Stimulated activated CD4-positive, alpha-beta T cell treated with anti-CD3 and anti-CD28 coated beads, Interleukin-1b, Interleukin-23, amount 100 ng/mL, for 48 hours (primary cell): ENCODE measurements at places on chromosomes 7 and 10.

- DNase-seq = no peak
Measured at GRCh38 chr7:37070471-37070870, 346.2 kb upstream of the AOAH start.

GRCh38 chr10:62527019-62527827 lies 153.1 kb downstream of the ZNF365 start:
- DNase-seq = no peak

DNA sequence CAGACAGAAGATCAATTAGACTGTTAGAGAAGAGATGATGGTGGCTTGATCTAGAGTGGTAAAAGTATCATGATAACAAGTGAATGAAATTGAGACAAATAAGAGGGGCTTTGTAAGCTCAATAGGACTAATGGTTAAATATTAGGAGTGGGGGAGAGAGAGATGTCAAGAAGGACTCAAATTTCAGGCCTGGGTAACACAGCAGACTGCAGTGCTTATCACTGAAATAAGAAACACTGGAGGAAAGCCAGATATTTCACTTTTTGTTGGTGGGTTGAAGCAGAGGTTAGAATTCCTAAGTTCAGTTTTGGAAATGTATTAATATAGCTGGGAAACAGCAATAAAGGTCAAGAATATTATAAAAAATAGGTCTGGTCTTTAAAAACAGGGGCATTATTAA lies 74.6 kb downstream of the ORC5 start:
- DNase-seq = no peak

- no peak for DNase-seq
Measured at GRCh38 chr10:88952647-88953111, at the start of gene ACTA2. Gene ACTA2 (minus strand): TSS chr10:88952773. CDS start chr10:88948930, 3,843 bp downstream.

DNA sequence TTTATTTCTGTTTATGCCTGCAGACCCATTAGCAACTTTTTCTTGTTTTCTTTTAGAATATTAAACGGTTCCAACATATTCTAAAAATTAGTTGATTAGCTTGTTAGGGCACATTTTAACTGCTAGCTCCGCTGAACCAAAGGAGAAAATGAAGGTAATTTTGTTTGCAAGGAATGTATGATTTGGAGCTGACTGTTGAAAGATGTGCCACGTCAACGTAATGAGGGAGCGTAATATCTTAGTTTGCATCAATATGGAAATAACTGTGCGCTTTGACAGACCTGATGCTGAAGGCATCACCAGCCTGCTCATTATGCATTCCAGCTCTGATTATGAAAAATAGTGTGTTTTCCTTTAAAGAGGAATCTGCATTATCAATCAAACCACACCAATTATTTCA lies 102.0 kb upstream of the CTBP2 start:
- DNase-seq = no peak
